ENCODE measurements at places on chromosomes 2 and 18.

- no peak for DNase-seq
These were observed 133.9 kb downstream of the MTCL1 start for GRCh38 chr18:8839281-8839680.

- no peak for DNase-seq
These were observed 426.1 kb downstream of the PARD3B start for GRCh38 chr2:204971206-204971907.

- DNase-seq: no peak
These were observed 270.7 kb upstream of the HNMT start for GRCh38 chr2:137693534-137693933.

GRCh38 chr2:201654616-201655384, 11.5 kb upstream of the TMEM237 start:
- DNase-seq: no peak

DNA sequence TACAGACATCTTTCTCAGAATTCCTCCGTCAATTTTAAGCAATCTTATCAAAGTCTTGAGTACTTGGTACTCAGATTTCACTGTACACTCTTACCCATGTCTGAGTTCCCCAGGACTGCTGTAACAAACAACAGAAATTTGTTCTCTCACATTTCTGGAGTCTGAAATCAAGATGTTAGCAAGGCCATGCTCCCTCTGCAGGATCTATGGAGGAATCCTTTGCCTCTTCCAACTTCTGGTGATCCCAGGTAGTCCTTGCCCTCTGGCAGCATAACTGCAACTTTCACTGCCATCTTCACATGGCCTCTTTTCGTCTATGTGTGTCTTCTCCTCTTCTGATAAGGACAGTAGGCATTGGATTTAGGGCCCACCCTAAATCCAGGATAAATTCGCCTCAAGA, 17.1 kb upstream of the CACNB4 start:
- DNase-seq: no peak

GRCh38 chr2:49332415-49332814, 178.1 kb upstream of the FSHR start:
- DNase-seq: no peak

- DNase-seq: no peak
These were observed 13.7 kb downstream of the NGEF start for GRCh38 chr2:232999354-232999753.

DNA sequence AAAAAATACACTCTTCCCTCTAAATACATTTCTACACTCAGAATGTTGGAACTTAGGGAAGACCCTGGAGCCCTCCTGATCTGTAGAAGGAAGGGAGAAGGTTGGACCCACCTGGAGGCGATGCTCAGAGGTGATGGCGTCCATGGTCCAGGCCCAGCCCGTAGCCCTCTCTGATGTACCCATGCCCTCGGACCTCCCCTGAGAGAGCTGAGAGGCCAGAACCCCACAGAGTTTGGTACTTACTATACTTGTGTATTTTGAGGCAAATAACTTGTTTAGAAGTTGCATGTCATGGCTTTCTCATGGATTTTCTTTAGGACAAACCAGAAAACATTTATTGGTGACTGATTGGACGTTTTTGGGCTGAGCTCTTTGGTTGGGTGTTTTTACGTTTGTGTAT, 10.5 kb downstream of the CTDP1 start:
- DNase-seq: no peak

GRCh38 chr2:36455788-36456187, 100.2 kb downstream of the CRIM1 start:
- DNase-seq: peak; percentile 56

GRCh38 chr2:15769676-15770547, 170.4 kb upstream of the MYCN start:
- DNase-seq: no peak

DNA sequence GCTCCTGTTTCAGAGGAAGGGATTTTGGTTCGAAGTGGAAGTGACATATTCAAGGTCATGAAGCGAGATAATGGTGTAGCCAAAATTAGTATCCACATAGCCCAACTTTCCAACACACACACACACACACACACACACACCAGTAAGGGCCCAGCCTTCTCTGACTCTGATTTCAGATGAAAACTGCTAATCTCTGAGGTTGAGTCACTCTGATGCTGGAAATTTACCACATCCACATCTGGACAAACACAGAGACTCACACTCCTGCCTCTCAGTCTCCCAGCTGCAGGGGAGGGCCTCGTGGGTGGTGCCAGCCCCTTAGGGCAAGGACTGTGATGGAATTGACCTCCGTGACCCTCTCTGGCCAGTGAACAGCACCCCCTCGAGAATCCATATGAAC, 29.0 kb upstream of the SLC35F6 start:
- DNase-seq: no peak

DNA sequence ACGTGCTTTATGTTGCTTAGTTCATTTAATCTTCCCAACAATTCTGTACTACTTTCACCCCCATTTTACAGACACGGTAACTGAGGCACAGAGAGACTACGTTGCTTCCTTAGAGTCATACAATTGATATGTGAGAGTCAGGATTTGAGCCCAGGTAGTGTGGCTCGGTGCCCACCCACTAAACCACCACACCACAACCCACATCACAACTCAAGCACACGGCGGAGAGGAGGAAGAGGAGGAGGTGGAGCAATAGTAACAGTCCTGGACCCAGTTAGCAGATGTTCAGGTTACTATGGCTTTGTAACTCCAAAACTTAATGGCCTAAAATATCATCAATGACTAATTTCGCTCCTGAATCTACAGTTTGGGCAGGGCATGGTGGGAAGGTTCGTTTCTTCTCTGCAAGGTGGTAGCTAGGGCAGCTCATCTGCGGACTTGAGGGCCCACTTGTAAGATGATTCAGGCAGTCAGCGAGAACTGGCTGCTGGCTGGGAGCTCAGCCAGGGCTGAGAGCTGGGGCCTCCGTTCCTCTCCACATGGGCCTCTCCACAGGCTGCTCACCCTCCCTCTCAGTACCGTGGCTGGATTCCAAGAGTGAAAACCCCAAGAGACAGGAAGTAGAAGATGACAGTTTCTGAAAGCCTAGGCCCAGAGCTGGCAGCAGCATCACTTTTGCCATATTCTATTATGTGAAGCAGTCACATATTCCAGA, 167.1 kb downstream of the ZFP36L2 start:
- DNase-seq: peak; percentile 94

DNA sequence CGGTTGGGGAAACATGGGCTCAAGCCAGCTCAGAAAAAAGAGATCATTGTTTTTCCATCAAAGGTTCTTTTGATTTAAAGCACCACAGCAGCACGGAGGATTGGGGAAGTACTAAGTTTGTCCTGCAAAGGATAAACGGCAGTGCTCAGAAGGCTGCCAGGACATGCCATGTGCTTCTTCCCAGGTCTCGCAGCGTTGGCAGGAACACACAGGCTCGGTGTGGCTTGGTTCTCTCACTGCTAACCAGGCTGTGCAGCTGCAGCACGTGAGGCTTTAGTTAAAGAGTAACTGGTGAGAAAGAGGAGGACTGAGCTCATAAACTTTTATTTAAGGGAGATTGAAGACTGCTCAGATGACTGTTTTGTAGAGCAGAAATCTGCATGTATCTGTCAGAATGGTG, 264.3 kb downstream of the TSN start:
- DNase-seq: no peak

- peak; percentile 30 for DNase-seq
These were observed 78.5 kb upstream of the GPC1 start for GRCh38 chr2:240356700-240357640.

- no peak for DNase-seq
These were observed 13.0 kb downstream of the TMEM169 start for GRCh38 chr2:216094701-216095100.

DNA sequence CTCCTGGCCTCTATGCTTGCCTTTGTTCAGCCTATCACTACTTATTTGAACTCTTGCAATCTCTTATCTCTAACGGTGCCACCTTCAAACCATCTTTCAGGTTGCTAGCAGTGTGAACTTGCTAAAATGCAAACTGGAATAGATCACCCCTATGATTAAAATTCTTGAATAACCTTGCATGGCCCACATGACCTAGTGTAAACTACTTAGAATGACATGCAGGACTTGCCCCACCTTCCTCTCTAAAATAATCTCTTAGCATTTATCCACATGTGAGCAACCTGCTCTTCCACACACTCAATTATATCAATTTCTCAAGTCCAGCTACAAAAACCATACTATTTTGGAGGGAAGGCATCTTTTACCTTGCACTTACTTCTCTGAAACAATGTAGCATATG, 137.6 kb downstream of the ETAA1 start:
- DNase-seq: no peak

- no peak for DNase-seq
These were observed 57.6 kb downstream of the TPGS2 start for GRCh38 chr18:36771245-36771644.

GRCh38 chr2:190053426-190053825, 9.1 kb downstream of the MSTN start:
- no peak for DNase-seq

DNA sequence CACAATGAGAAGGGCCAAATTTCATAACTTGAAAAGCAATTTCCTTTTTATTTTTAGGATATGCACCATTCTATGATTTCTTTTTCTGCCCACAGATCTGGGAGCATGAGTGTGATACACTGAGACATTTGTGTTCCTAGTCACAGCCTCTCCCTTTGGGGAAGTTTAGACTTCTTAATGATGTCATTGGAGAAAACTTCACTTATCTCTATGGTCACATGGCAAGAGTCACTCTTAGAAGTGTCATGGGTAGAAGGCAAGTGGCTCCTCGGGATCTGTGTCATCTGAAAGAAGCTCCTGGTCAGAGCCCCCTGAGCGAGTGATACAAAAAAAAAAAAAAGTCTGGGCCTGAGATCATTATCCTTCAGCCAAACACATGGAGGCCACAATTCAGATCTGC, 62.5 kb upstream of the LGALSL start:
- no peak for DNase-seq

DNA sequence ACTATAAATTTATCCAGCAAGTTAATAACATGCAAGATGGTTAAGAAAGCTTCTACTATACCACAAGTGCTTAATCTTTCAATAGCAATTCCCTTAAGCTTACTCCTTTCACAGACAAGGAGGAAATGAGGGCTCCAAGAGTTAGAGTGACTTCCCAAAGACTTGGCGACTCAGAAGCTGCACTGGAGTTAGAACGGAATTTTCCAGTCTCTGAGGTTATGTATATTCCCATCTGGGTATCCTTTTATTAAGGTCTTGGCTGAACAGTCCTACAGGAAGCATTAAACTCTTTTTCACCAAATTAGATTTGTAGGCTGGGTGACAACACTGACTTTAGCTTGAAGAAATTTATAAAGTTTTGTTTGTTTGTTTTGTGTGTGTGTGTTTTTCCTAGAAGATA, 256.9 kb upstream of the DPP10 start:
- no peak for DNase-seq

DNA sequence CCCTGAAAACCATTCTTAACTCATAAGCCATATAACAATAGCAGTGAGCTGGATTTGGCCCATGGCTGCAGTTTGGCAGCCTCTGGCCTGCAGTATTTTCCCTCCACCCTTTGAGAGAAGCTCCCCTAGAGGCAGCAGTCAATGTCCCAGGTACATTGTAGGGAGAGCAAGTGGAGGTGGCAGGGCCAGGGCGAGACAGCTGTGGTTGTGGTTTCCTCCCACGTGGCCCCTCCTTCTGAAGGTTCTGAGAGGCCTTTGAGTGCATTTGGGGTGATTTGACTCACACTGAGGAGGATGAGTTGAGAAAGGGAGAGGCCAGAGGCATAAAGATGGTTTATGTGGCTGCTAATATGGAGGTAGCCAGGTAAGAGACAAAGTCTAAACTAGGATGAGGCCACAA, 45.5 kb upstream of the LDAH start:
- DNase-seq: no peak

DNA sequence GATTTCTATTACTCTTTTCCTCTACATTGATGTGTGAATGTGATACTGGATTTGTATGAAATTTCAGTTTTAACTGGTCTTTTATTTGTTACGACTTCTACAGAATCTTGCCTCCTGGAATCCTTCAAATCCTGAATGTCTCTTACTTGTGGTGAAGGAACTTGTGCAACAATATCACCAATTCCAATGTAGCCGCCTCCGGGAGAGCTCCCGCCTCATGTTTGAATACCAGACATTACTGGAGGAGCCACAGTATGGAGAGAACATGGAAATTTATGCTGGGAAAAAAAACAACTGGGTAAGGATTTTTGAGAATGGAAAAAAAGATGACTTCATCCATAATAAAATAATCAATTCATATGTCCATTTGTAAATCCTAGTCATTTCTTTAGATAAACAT, 134.6 kb downstream of the BABAM2 start:
- no peak for DNase-seq

DNA sequence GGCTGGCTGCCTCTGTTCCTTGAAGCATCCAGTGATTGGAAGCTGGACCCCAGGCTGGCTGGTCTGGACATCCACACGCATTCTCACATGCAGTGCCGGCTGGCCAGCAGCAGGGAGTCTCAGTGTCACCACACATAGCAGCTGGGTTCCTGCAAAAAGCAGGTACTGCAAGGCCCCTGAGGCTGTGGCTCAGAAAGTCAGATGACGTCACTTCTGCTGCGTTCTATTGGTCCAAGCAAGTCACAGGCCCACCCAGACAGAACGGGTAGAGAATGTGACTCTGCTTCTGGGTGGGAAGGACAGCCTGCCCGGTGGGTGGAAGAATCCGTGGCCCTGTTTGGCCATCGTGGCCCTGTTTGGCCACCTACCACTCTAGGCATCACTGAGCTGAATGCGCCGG, 51.3 kb upstream of the SPP2 start:
- no peak for DNase-seq

DNA sequence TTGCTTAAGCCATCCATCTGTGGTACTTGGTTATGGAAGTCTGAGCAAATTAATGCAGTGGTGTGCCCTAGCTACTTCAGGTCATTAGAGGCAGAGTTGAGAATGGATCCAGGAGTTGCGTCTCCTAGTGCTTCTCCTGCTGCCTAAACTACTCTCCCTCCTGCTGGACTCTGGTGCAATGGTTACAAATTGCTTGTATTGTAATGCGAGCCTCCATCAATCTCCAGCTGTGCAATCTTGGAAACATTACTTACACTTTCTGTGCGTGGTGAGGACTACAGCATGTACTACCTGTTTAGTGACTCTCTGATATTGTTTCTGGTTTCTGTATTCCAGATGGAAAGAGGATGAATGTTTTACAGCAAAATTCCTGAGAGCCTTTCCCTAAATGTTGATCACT, 119.0 kb upstream of the CYRIA start:
- no peak for DNase-seq

- DNase-seq: no peak
These were observed 556.7 kb upstream of the ACVR2A start for GRCh38 chr2:147288131-147288530.

- no peak for DNase-seq
These were observed 50.5 kb downstream of the SDC1 start for GRCh38 chr2:20174410-20174809.

GRCh38 chr18:57803103-57803969, at the start of gene ATP8B1:
ATP8B1 (minus strand) TSS chr18:57803315; CDS start chr18:57731807, 71,508 bp downstream.
- DNase-seq: peak; percentile 93

GRCh38 chr2:11371092-11371937, 26.9 kb upstream of the ROCK2 start:
- DNase-seq: no peak

GRCh38 chr18:23114911-23115310, 20.4 kb upstream of the CABLES1 start:
- DNase-seq: no peak

All from right cardiac atrium (tissue), 5 donors.